Bladder microvascular endothelial cell (primary cell): ENCODE measurements at places on chromosomes 13 and 19. TPM values are rescaled to one million over a fixed set of nuclear protein-coding genes. Genes with fewer than 3 reads are reported as not detected.

GDF15 gene
- total RNA-seq: 54.4 and 214 TPM in 2 replicates

POU2F2 gene
- total RNA-seq: 0.16 and 1.4 TPM in 2 replicates

FARP1 gene
- 6.6 and 32.7 TPM in 2 replicates for total RNA-seq

THAP8 gene
- total RNA-seq: 0.31 and 0.65 TPM in 2 replicates

R3HDM4 gene
- total RNA-seq: 17.5 and 33.3 TPM in 2 replicates

ATP4B gene
- not detected in 2 replicates for total RNA-seq

TEX29 gene
- total RNA-seq: 0.44 TPM in 1 of 2 replicates, not detected in the other

C13orf42 gene
- not detected in 2 replicates for total RNA-seq

FBXO46 gene
- total RNA-seq: 3.4 and 6.9 TPM in 2 replicates

ADGRE1 gene
- total RNA-seq: not detected in 2 replicates

PINLYP gene
- total RNA-seq: 0.16 and 2.8 TPM in 2 replicates

EPSTI1 gene
- 1.9 and 5.8 TPM in 2 replicates for total RNA-seq

SIGLEC11 gene
- total RNA-seq: not detected in 2 replicates

PDX1 gene
- not detected in 2 replicates for total RNA-seq

GFY gene
- not detected in 2 replicates for total RNA-seq

ZNF155 gene
- total RNA-seq: 3.9 and 7.8 TPM in 2 replicates

COG6 gene
- total RNA-seq: 10.7 and 21.2 TPM in 2 replicates

ESD gene
- total RNA-seq: 54.2 and 59.5 TPM in 2 replicates

CYP2A7 gene
- total RNA-seq: not detected in 2 replicates

ZBTB32 gene
- total RNA-seq: not detected in 2 replicates

NCR1 gene
- not detected in 2 replicates for total RNA-seq

OVOL3 gene
- not detected in 2 replicates for total RNA-seq

ZNF443 gene
- total RNA-seq: 4.0 and 9.0 TPM in 2 replicates

MAP4K1 gene
- total RNA-seq: not detected in 2 replicates

ZSCAN1 gene
- total RNA-seq: 0.16 and 0.25 TPM in 2 replicates

CEACAM21 gene
- total RNA-seq: 2.3 and 6.6 TPM in 2 replicates

ARL11 gene
- total RNA-seq: 0.25 and 1.1 TPM in 2 replicates

GARIN5A gene
- total RNA-seq: not detected in 2 replicates

CBY2 gene
- not detected in 2 replicates for total RNA-seq

HSH2D gene
- total RNA-seq: not detected in 2 replicates

FCER2 gene
- total RNA-seq: not detected in 2 replicates

MKNK2 gene
- 74.1 and 114 TPM in 2 replicates for total RNA-seq

BCAM gene
- total RNA-seq: 24.4 and 65.4 TPM in 2 replicates

EPS8L1 gene
- 7.9 and 12.4 TPM in 2 replicates for total RNA-seq

LYPD3 gene
- under 0.01 and 0.44 TPM in 2 replicates for total RNA-seq

TTYH1 gene
- not detected in 2 replicates for total RNA-seq

ZNF649 gene
- total RNA-seq: 4.4 and 11.0 TPM in 2 replicates

FFAR2 gene
- not detected in 2 replicates for total RNA-seq

TMEM221 gene
- not detected in 2 replicates for total RNA-seq

IGFL3 gene
- 0.19 TPM in 1 of 2 replicates, not detected in the other for total RNA-seq

MAP1S gene
- 24.1 and 84.1 TPM in 2 replicates for total RNA-seq

CFD gene
- 1.5 and 1.8 TPM in 2 replicates for total RNA-seq

SLC8A2 gene
- not detected in 2 replicates for total RNA-seq

ATP4A gene
- total RNA-seq: not detected in 2 replicates

IRGC gene
- not detected in 2 replicates for total RNA-seq

PROZ gene
- total RNA-seq: not detected in 2 replicates

ISYNA1 gene
- 28.7 and 74.6 TPM in 2 replicates for total RNA-seq

TPTE2 gene
- not detected in 2 replicates for total RNA-seq

ZNF714 gene
- total RNA-seq: 4.4 and 9.6 TPM in 2 replicates
